Activated naive CD8-positive, alpha-beta T cell treated with anti-CD3 and anti-CD28 coated beads, Interleukin-2, amount 10 ng/mL, durations not matched to agents 7 days and 5 days (primary cell): ENCODE measurements at places on chromosomes 6 and 20. TPM values are rescaled to one million over a fixed set of nuclear protein-coding genes. Genes with fewer than 3 reads are reported as not detected.
A peak's percentile ranks its signal among the peaks of the same experiment; 100 is the strongest.

GRCh38 chr6:159894991-159895390 is 4.2 kb downstream of the MAS1 start:
- no peaks in the 10 kb centered on the region for H3K36me3 ChIP-seq
- DNase-seq, result no peak
- H3K4me3 ChIP-seq, result no peak overlapping the region
- H3K27ac ChIP-seq, result no peak overlapping the region
- no peaks in the 10 kb centered on the region for H3K4me1 ChIP-seq

DNA sequence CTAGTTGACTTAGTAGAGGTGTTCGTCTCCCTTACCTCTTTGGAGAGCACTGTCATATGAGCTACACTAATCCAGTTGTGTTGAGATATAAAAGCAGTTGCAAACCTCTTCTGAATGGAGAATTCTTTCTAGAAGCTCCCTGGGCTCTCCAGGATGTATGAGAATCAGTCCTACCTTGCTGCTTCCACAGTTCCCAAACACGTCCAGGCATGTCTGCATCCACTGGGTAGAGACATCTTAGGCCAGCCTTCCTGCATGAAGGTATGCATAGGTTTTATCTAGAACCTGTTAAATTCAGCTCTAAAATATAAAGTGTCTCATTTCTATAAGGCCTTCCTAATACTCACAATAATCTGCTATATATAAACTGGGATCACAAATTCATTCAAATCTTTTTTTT is 297.7 kb downstream of the CDC5L start:
- H3K36me3 ChIP-seq, result peaks cover 12% of the 10 kb centered on the region
- no peak for DNase-seq
- peaks cover 3% of the 10 kb centered on the region for H3K4me1 ChIP-seq

- H3K27me3 ChIP-seq, result no peaks in the 10 kb centered on the region
- DNase-seq, result no peak
- no peak overlapping the region for H3K27ac ChIP-seq
- H3K4me1 ChIP-seq, result peaks cover 2% of the 10 kb centered on the region
- H3K36me3 ChIP-seq, result peaks cover 1% of the 10 kb centered on the region
Observed at GRCh38 chr6:38215225-38215624, 395.7 kb downstream of the ZFAND3 start.

- no peak overlapping the region for H3K4me3 ChIP-seq
- H3K36me3 ChIP-seq, result no peaks in the 10 kb centered on the region
- DNase-seq, result no peak
- H3K4me1 ChIP-seq, result peaks cover 3% of the 10 kb centered on the region
Observed at GRCh38 chr6:107479089-107479690, 10.7 kb upstream of the SOBP start.

DNA sequence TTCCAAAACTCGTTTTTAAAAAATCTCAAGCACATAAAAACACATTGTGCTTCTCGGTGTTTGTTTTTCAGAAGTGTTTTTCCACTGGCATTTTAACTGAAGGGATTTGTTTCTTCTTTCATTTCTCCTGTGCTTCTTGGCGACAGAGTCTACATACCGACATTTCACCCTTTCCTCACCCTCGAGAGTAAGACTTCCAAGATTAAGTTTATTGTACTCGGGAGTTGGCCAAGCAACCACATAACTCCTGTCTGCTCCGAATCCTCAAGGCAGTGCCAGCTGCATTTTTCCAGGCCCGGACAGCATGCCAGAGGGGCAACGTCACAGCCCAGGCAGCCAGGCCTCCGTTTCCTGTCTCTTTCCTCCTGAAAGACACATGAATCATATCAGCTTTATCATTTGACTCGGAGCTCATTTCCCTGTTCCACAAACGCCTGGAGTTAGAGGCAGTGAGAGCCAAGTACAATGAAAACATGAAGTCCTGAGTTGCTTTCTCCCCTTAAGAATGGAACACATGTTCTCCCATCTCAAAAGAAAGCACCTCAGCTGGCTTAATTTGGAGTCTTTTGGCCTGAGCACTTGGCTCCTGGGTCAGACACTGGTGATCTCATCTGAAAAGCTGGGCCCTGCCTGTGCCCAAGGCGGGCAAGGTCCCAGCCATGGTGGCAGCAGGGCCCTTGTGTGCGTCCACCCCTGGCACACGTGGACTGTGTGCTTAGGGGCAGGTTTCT is 23.2 kb upstream of the FAM50B start:
- no peak overlapping the region for H3K27ac ChIP-seq
- no peaks in the 10 kb centered on the region for H3K4me1 ChIP-seq
- H3K27me3 ChIP-seq, result no peaks in the 10 kb centered on the region
- H3K36me3 ChIP-seq, result no peaks in the 10 kb centered on the region

DNA sequence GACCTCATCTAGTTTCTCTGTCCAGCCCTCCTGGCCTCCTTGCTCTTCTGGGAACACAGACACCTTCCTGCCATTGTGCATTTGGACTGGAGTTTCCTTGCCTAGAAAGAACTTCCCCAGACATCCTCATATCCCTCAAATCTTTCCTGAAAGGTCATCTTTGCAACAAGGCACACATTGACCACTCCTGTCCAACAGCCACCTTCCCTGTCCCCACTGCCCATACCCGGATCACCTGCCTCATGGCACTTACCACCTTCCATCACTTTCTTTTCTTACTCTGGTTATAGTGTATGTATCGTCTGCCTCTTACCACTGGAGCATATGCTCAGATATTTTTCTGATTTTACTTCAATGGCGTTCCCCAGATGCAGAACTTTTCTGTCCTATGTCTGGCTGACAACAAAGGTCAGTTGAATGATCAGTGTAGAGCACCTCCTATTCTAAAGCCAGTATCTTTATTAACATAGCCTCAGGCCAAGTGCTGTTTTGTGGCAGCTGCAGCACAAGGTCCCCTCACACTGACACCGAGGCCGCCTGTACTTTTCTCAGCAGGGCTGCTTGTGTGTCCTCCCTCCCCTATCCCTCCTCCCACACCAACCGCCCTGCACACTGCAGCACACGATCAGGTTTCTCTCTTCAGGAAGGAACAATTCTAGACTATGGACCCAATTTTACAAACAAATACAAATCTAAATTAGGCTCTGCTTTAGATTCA is 4.1 kb downstream of the HLA-C start:
- H3K27ac ChIP-seq, result peak overlapping the region; percentile 58
- H3K27me3 ChIP-seq, result no peaks in the 10 kb centered on the region
- H3K36me3 ChIP-seq, result peaks cover 33% of the 10 kb centered on the region
- DNase-seq, result no peak
- peak overlapping the region; percentile 9 for H3K4me3 ChIP-seq

DNA sequence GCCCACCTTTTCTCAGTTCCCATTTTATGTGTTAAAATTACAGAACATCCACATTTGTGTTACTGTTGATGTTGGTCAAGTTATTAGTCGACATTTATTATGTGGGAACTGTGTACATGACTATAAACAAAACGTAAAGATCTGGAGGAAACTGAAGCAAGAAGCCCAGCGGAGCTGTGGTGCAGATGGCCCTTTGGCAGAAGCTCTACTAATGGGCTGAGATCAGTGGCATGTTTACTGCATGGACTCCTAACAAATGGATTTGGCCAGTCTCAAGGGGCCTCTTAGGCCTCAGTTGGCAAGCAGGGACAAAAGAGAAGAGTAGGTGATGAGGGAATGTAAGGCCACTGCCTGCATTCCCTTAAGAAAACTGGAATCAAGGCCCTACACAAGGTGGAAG is 282.1 kb upstream of the TCF21 start:
- H3K36me3 ChIP-seq, result no peaks in the 10 kb centered on the region
- H3K4me1 ChIP-seq, result no peaks in the 10 kb centered on the region
- no peak for DNase-seq
- H3K27ac ChIP-seq, result no peak overlapping the region
- no peak overlapping the region for H3K4me3 ChIP-seq
- H3K27me3 ChIP-seq, result peaks cover 2% of the 10 kb centered on the region

- H3K27ac ChIP-seq, result no peak overlapping the region
- H3K4me3 ChIP-seq, result no peak overlapping the region
- peaks cover 13% of the 10 kb centered on the region for H3K27me3 ChIP-seq
- no peaks in the 10 kb centered on the region for H3K36me3 ChIP-seq
Observed at GRCh38 chr6:122623279-122623678, 13.1 kb downstream of the PKIB start.

- no peak for DNase-seq
- H3K27me3 ChIP-seq, result no peaks in the 10 kb centered on the region
- H3K4me1 ChIP-seq, result peaks cover 13% of the 10 kb centered on the region
- peaks cover 52% of the 10 kb centered on the region for H3K36me3 ChIP-seq
- H3K27ac ChIP-seq, result no peak overlapping the region
Observed at GRCh38 chr6:75273009-75273408, 11.6 kb downstream of the TMEM30A start.

- peaks cover 6% of the 10 kb centered on the region for H3K4me1 ChIP-seq
- no peaks in the 10 kb centered on the region for H3K36me3 ChIP-seq
- no peak overlapping the region for H3K27ac ChIP-seq
- DNase-seq, result no peak
Observed at GRCh38 chr20:46573234-46573633, 22.8 kb upstream of the OCSTAMP start.

DNA sequence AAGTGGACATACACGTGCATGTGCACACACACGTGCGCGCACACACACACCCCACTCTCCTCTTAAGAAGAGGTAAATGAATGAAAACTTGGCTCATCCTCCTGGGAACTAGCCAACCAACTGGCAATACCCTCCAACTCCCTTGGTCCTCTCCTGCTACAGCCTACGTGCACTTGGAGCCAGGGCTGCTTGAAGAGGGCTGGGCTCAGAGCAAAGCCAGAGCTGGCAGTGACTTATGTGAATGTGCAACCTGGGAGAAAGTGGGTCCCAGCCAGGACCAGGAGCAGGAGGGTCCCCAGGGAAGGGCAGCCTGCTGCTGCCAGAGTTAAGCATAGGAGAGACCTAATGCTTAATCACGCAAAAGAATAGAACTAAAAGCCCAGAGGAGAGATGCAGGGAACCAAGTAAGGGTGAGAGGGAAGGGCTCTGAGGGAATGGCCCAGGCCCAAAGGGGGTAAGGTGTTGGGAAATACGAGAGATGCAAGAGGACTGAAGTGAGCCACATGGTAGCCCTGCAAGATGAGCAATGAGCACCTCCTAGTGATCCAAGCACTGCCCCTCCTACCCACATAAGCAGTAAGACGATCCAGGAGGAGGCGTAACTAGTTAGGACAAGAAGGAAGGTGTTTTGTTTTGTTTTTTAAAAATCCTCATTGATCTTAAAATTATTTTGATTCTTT is 24.7 kb downstream of the TRAF3IP2 start:
- no peaks in the 10 kb centered on the region for H3K27me3 ChIP-seq
- H3K27ac ChIP-seq, result peak overlapping the region; percentile 5
- no peak overlapping the region for H3K4me3 ChIP-seq
- H3K36me3 ChIP-seq, result peaks cover 26% of the 10 kb centered on the region
- DNase-seq, result no peak

DNA sequence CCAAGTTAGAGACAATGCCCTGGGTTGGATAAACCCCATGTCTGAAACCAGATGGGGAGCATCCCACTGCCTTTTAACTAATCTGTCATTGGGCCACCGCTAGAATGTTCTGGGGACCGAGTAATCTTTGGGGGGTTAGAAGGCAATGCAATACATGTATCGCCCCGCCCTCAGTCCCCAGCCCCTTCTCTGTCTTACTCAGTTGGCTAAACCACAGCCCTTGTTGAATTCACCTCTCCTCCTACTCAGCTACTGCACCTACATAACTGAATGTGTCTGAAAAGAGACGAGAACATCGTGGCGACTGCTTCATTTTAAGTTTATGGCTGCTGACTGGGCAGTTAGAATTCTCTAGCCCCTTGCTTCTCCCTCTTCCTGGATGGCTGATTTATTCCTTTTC is 15.1 kb upstream of the CCR6 start:
- no peak overlapping the region for H3K27ac ChIP-seq
- H3K4me1 ChIP-seq, result peaks cover 14% of the 10 kb centered on the region
- H3K4me3 ChIP-seq, result no peak overlapping the region
- no peaks in the 10 kb centered on the region for H3K36me3 ChIP-seq

- no peak for DNase-seq
- H3K27ac ChIP-seq, result no peak overlapping the region
- no peaks in the 10 kb centered on the region for H3K4me1 ChIP-seq
- H3K27me3 ChIP-seq, result peaks cover 2% of the 10 kb centered on the region
- H3K36me3 ChIP-seq, result no peaks in the 10 kb centered on the region
Observed at GRCh38 chr6:114287461-114287860, 55.4 kb downstream of the HS3ST5 start.

GRCh38 chr20:16058268-16058667 is 515.0 kb downstream of the KIF16B start:
- no peaks in the 10 kb centered on the region for H3K27me3 ChIP-seq
- H3K36me3 ChIP-seq, result no peaks in the 10 kb centered on the region
- no peak overlapping the region for H3K4me3 ChIP-seq

- H3K4me3 ChIP-seq, result no peak overlapping the region
- peaks cover 3% of the 10 kb centered on the region for H3K27me3 ChIP-seq
- peaks cover 10% of the 10 kb centered on the region for H3K36me3 ChIP-seq
- peaks cover 19% of the 10 kb centered on the region for H3K4me1 ChIP-seq
- H3K27ac ChIP-seq, result no peak overlapping the region
Observed at GRCh38 chr6:157646012-157646411, 177.0 kb upstream of the SNX9 start.

- H3K4me3 ChIP-seq, result no peak overlapping the region
- H3K27ac ChIP-seq, result no peak overlapping the region
- peaks cover 19% of the 10 kb centered on the region for H3K4me1 ChIP-seq
- H3K36me3 ChIP-seq, result no peaks in the 10 kb centered on the region
- no peak for DNase-seq
Observed at GRCh38 chr6:108711826-108712225, 136.4 kb upstream of the ARMC2 start.

GRCh38 chr6:166543603-166544295 is 42.7 kb downstream of the RAMACL start:
- no peak for DNase-seq
- no peak overlapping the region for H3K4me3 ChIP-seq
- peaks cover 5% of the 10 kb centered on the region for H3K36me3 ChIP-seq
- peaks cover 19% of the 10 kb centered on the region for H3K4me1 ChIP-seq
- H3K27me3 ChIP-seq, result no peaks in the 10 kb centered on the region

GRCh38 chr6:14987490-14987889 is 258.4 kb upstream of the JARID2 start:
- DNase-seq, result no peak
- no peak overlapping the region for H3K4me3 ChIP-seq
- no peaks in the 10 kb centered on the region for H3K36me3 ChIP-seq
- no peak overlapping the region for H3K27ac ChIP-seq

DNA sequence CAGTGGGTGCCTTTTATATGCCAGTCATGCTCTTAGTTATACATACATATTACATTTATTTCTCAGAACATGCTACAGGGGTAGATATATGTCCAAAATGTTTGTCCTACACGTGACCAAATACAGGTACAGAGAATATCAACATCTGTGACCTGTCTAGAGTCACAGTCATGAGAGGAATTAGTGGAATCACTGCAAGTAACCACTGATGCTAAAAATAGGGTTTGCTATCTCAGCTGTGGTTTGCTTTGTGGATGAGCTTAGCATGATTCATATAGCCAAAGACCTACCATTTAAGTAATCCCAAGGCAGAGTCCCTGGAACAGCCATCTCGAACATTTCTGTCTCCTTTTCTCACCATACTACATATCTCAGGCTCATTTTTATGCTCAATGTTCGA is 32.3 kb downstream of the GSTA3 start:
- H3K4me3 ChIP-seq, result no peak overlapping the region
- no peak overlapping the region for H3K27ac ChIP-seq

The SMIM26 gene
- 62.4 TPM for total RNA-seq

The OR2J3 gene
- total RNA-seq, result not detected

The CASP8AP2 gene
- total RNA-seq, result 49.1 TPM

The CASS4 gene
- total RNA-seq, result 14.2 TPM

The NFS1 gene
- total RNA-seq, result 33.1 TPM

The ORC3 gene
- total RNA-seq, result 32.2 TPM

The EDN1 gene
- 0.14 TPM for total RNA-seq

The CST5 gene
- total RNA-seq, result not detected

The TPBG gene
- total RNA-seq, result 0.11 TPM
